Amniotic epithelial cell (primary cell): ENCODE measurements at places on chromosomes 3 and 15.

GRCh38 chr3:14898929-14899328 lies 48.5 kb upstream of the NR2C2 start:
- DNase-seq: no peak

- DNase-seq: no peak
Measured at GRCh38 chr15:54307252-54307902, 329.1 kb downstream of the UNC13C start.

GRCh38 chr15:90881978-90882721 lies 2.2 kb upstream of the FES start:
- DNase-seq: no peak

DNA sequence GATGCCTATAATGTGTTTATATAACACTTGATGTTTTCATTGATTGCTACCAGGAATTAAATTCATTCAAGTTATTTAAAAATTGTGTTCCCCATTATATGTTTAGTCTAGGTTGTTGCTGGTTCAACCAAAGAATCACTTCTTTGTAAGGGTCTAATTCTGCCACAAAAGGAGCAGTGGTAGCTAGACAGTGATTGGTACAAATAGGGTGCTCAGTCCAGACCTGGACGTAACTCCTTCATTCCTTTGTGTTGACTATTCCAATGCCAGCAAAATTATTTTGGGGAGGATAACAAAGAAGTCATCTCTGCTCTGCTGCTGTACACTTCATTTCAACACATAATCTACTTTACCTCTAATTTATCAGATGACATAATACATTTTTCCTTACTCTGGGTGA lies 1.2 kb downstream of the CHMP2B start:
- peak; percentile 35 for DNase-seq

DNA sequence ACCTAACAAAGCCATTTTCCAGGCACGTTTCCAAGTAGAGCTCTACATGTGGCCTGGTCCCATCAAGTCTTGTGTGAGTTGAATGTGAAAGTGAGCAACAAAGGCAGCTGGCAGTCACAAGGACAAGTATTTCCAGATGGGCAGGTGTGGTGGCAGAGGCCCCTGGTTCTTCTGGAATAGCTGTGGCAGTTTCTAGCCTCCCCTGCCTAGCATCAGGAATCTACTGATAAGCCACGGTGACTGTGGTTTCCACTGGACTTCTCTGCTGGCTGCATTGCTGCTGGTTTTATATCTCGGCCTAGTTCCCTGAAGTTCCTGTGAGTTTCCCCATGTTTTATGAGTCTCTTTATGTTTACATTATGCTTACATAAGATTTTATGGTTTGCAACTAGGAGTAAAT lies 117.7 kb downstream of the GOLIM4 start:
- DNase-seq: peak; percentile 75

DNA sequence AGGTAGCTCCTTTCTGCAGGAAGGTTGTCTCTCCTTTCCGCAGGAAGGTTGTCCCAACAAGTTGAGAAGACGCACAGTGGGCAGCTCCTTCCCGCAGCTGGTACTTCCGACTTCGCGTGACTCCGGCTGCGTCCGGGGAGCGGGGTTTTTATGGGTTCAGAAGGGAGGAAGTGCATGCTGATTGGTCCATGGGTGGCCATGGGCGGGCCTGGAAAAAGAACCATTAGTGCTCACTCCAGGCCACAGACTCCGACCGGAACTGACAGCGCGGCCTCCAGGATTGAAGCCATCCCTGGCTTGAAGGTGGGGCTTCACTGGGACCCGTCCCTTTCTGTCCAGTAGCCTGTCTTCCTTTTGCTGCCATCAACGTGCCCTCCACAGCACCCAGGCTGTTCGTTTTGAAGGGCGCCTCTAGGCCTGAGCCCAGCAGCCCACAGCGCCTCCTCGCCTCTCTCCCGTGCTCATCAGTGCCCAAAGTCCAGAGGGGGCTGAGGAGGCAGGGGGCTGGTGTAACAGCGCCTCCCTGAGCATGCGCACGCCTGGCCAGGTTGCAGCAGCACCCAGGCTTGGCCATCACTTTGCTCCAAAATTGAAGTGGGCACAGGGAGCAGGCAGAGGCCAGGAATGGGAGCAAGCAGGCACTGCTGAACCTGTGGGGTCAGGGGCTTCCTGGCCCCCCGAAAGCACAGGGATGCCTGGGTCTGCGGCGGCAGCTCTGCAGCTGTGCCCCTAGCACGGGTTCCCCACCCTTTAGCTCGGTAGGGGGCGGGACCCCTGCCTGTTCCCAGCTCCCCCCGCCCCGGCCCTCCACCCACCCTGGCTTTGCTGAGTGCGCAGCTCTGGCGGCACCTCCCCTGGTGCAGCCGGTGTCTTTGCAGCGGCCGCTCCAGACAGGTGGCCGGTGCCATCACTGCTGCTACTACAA lies 330.6 kb upstream of the MCTP2 start:
- no peak for DNase-seq

DNA sequence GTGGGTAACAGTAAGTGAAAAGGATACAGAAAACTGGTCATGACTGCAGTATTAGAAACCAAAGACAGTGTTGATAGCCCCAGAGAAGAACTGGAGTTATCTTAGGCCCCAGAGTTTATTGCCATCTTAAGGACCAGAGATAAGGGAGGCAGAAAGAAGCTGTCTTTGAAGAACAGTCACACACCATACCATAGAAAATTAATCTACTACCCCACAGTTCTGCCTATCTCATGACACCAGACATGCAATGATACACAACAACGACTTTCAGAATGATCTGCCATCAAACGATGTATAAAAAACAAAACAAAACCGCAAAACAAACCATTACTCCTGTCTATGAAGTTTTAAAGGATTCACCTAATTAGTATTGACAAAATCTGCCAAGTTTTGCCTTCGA lies 9.6 kb downstream of the CPOX start:
- no peak for DNase-seq

DNA sequence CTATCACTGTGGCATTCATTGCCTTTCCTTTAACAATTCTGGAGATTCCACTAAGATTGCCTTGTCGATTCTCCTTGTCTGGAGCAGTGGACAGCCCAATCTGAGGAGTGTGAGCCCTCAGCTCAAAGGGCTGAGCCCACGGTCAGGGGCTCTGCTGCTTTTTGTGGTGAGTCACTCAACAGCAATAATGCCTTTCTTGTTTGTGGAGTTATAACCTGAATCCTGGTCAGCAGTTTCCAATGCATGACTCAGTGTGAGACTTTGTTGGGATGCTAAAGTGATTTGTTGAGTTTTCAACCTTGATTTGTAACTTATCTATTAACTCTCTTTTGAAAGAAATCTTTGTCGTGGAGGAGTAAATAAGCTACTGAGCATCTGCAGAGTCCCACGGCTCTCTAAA lies 183.5 kb downstream of the TJP1 start:
- DNase-seq: peak; percentile 6

- DNase-seq: no peak
Measured at GRCh38 chr3:194000100-194000499, 135.8 kb upstream of the HES1 start.

- peak; percentile 11 for DNase-seq
Measured at GRCh38 chr3:61777483-61777882, 216.1 kb downstream of the PTPRG start.

DNA sequence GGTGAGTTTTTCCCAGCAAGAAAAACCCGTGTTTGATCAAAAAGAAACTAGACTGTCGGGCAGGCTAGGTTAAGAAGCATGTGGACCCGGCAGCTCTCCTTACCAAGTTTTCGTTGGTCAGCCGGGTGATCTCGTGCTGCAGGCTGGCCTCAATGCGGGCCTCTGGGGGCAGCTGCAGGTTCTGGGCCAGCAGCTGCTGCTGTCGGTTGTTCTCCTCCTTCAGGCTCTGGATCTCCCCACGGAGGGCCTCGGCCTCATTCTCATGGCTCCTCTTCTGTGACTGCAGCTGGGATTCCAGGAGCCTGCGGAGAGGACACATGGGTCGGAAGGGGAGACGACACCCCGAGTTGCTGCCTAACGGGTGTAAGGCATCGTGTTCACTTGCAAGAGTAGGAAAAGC lies 44.5 kb upstream of the MYO5C start:
- DNase-seq: no peak

DNA sequence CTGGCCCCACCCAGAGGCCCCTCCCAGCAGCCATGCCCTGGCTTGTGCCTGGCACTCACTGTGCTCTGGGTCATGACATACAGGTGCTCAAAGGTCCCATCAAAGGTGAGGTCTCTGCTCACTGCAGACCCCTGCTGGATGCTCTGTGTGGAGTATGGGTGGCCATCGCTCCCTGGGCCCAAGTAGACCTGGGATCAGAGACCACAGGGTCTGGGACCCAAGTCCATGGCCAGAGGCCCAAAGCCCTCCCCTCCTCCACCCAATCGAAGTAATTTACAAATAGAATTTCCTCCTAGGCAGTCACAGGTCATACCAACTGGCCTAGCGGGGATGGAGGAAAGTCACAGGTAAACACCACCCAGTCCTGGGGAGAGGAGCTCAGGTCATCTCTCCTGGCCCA lies 7.6 kb downstream of the PLXNB1 start:
- DNase-seq: no peak

DNA sequence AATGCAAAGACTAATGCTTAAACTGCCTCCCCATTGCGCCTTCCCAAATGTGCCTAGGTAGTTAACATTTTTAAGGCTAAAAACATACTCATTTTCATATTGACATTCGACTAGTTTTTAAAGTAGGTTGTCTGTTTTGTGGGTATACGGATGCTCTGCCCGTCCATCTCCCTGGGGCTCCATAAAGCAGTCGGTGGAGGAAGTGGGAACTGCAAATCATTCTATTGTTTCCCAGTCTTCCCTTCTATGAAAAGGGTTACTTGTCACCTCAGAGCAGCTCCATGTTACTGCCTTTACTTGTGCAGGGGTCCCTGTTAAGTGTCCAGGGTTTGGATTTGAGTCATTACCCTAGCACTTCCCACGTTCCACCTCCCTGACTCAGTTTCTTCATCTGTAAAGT lies 10.9 kb downstream of the CHCHD6 start:
- no peak for DNase-seq

DNA sequence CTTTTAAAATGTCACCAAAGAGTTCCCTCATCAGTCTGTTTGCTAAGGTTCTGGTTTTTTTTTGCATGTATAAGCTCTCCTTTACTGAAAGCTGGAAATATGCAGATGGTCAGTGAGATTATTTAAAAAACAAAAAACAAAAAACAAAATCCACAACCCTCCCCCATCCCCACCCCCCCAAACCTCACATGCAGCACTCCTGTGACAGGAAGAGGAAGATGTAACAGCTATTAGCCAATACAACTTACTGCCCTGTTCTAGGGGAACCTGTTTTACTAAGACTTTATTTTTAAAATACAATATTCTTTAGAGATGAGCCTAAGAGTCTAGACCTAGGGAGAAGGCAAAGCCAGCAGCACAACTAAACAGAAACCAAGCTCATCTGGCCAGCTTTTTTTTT lies 39.5 kb downstream of the ANP32A start:
- no peak for DNase-seq

DNA sequence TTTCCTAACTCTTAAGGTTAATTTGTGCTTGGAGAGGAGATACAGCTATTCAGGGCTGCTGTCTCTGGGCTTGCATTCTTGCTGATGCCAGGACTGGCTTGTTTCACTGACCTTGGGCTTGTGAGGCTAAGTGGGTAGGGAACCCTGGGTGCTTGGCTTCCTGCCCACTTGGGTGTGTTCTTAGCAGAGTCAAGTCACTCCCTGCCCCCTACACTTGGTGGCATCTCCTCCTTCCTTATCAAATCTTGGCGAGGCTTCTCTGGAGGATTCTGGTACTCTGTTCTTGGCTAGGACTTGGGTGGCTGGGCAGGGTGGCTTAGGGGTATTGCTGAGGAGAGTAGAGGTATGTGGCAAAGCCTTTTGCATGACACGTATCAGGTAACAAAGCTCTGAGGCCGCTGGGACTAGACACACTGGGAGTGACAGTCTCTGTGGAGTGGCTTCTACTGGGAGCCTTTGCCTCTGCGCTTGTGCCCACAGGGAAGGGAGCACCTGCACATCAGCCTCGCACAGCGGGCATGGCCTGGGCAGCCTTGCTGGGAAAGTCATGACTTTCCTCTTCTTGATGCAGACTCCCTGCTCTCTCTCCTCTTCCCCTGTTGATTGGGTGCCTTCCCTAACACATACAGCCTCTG lies 41.8 kb downstream of the CHCHD6 start:
- DNase-seq: peak; percentile 13

DNA sequence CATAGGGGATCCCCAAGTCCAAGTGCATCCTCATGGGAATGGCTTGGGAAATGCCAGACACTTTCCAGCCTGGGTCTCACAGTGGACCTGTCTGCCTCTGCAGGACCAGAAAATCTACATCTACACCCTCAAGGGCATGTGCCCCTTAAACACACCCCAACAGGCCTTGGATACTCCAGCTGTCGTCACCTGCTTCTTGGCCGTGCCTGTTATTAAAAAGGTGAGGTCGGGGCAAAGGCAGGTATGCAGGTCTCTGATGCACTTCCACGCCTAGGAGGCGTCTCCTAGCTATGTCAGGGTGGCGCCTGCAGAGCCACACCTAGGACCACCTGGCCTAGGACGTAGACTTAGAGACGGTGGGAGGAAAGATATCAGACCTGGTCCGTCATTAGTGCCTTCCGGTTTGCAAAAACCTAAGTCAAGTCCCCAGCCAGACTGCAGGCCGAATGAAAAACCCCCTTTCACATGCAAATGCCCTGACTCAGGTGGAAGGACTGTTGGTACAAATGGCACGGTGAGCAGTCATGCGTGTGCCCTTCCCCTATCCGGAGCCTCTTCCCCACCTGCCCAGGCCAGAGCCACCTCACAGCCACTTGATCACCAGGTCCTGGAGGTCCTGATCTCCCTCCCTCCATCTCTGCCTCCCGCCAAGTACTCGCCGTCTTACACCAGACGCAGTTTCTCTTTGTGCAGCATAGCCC lies 143.5 kb downstream of the LRRK1 start:
- no peak for DNase-seq

DNA sequence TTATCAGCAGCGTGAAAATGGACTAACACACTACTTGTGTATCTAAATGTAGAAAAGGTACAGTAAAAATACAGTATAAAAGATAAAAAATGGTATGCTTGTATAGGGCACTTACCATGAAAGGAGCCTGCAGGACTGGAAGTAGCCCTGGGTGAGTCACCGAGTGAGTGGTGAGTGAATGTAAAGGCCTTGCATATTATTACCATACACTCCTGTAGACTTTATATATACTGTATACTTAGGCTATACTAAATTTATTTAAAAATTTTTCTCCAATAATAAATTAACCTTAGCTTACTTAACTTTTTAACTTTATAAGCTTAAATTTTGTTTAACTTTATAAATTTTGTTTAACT lies 67.2 kb upstream of the TSPAN3 start:
- peak; percentile 17 for DNase-seq

GRCh38 chr3:102378216-102378615 lies 56.6 kb upstream of the ZPLD1 start:
- DNase-seq: no peak

DNA sequence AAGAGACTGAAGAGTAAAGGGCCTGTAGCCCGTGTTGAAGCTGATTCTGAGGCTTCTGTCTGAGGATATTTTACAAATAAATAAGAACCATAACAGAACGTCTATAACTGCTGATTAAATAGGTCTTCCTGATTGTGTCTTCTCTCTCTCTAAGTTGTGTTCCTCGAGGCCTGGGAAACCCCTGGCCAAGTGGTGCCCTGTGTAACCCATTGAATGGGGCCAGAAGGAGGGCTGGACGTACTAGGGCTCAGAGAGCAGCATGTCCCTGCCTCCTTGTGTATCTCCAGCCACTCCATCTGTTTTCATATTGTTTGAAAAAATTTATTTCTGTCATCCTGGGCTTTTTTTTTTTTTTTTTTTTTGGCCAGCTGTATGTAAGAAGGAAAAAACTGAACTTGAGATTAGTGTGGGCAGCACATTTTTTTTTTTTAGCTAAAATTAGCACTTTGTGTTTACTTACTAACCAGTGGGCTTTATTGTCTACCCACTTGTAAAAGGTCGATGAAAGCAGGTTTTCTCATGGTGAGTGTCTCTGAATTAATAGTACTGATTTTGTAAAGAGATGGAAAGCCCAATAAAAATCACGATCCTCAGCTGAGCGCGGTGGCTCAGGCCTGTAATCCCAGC lies 10.7 kb downstream of the DHX30 start:
- DNase-seq: no peak
